ENCODE measurements at places on chromosomes 3 and 15. TPM values are rescaled to one million over a fixed set of nuclear protein-coding genes. Genes with fewer than 3 reads are reported as not detected.

The AQP9 gene
- total RNA-seq = not detected

The ITIH1 gene
- total RNA-seq = not detected

The HIGD2B gene
- not detected for total RNA-seq

The ABHD14A gene
- total RNA-seq = 4.3 TPM

The UBE2Q2 gene
- 38.6 TPM for total RNA-seq

The EHD4 gene
- 152 TPM for total RNA-seq

The SLC6A20 gene
- not detected for total RNA-seq

The CATSPER2 gene
- total RNA-seq = 1.6 TPM

The GOLGA8G gene
- total RNA-seq = not detected

The HSPBAP1 gene
- total RNA-seq = 6.1 TPM

The LINGO1 gene
- under 0.01 TPM for total RNA-seq

The IL17RB gene
- total RNA-seq = not detected

The FANCD2OS gene
- not detected for total RNA-seq

The ERICH6 gene
- total RNA-seq = not detected

The EPHA3 gene
- 1.7 TPM for total RNA-seq

The ITIH3 gene
- not detected for total RNA-seq

The TOPBP1 gene
- total RNA-seq = 29.7 TPM

The LRTM1 gene
- total RNA-seq = not detected

The TMEM43 gene
- 77.9 TPM for total RNA-seq

The ANKRD34C gene
- total RNA-seq = not detected

The PFKFB4 gene
- 6.6 TPM for total RNA-seq

The EDC3 gene
- total RNA-seq = 13.6 TPM

The ALDH1A2 gene
- total RNA-seq = 5.6 TPM

The MAGEF1 gene
- total RNA-seq = 7.6 TPM

The C3orf52 gene
- total RNA-seq = 3.8 TPM

The SLC2A2 gene
- not detected for total RNA-seq

The UBE2E1 gene
- total RNA-seq = 95.9 TPM

The CORO2B gene
- total RNA-seq = 2.7 TPM

The B3GNT5 gene
- total RNA-seq = 18.1 TPM

The MCF2L2 gene
- 0.38 TPM for total RNA-seq

All from endothelial cell of coronary artery (primary cell).